Testis (tissue), 5 donors: ENCODE measurements at places on chromosomes 11 and 22.

DNA sequence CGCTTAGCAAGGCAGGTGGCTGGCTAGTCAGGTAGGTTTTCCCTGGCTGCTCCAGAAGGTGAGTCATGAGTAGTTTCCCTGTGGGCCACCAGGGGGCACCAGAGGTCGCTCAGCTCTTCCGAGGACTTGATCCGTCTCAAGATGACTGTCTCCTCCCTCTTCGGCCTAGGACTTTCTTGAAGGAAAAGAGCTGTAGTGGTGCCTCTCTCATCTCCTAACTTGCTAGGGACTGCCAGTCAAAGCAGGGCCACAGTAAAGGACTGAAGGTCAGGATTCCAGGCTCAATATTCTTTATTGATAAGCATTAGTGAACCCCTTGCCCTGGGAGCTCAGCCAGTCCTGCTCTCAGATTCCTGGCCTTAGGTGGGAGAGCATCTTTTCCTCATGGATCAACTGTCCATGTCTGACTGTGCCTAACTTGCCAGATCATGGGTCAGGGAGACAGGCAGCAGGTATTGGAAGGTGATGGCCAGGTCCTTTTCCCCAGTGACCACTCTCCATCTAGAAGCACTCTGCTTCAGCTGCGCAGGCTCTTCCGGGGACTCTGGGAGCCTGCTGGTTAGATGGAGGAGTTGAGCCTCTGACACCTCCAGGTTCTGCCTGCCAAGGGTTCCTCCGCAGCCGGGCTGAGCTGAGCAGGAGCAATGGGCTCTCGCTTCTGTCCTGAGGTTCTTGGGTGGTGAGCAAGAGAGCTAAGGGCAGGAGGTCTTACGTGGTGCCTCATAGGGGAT, 1.9 kb downstream of the POLD4 start:
- H3K27ac ChIP-seq, result no peak overlapping the region
- H3K4me1 ChIP-seq, result peaks cover 39% of the 10 kb centered on the region
- peak; percentile 62 for DNase-seq
- H3K27me3 ChIP-seq, result no peaks in the 10 kb centered on the region
- H3K4me3 ChIP-seq, result no peak overlapping the region

GRCh38 chr11:13291800-13292199, 14.2 kb downstream of the BMAL1 start:
- DNase-seq, result no peak
- H3K4me3 ChIP-seq, result no peak overlapping the region
- no peaks in the 10 kb centered on the region for H3K27me3 ChIP-seq
- H3K27ac ChIP-seq, result no peak overlapping the region
- H3K4me1 ChIP-seq, result no peaks in the 10 kb centered on the region

DNA sequence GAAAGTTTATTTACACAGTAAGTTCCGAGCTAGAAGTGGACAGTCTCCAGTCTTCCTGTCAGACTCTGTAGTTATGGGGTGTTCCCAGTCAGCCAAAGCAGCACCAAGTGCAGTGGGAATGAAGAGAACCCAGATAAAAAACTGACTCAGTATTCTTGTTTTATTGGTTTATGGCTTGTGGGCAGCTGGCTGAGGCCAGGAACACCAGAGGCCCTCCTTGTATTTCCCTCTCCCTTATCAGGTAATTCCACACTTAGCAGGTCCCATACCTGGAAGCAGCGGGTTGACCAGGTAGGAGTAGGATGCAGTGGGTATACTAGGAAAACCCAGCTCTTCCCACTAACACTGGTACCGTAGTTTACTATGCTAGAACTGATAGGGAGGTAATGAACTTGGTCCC, 3.5 kb upstream of the BACE1-AS start:
- no peak overlapping the region for H3K27ac ChIP-seq
- no peaks in the 10 kb centered on the region for H3K4me1 ChIP-seq
- no peak overlapping the region for H3K4me3 ChIP-seq
- H3K36me3 ChIP-seq, result no peaks in the 10 kb centered on the region
- no peaks in the 10 kb centered on the region for H3K27me3 ChIP-seq
- DNase-seq, result no peak

GRCh38 chr22:37186228-37186996, 1.6 kb downstream of the C1QTNF6 start:
- no peak overlapping the region for H3K4me3 ChIP-seq
- H3K36me3 ChIP-seq, result no peaks in the 10 kb centered on the region
- H3K4me1 ChIP-seq, result peaks cover 17% of the 10 kb centered on the region

DNA sequence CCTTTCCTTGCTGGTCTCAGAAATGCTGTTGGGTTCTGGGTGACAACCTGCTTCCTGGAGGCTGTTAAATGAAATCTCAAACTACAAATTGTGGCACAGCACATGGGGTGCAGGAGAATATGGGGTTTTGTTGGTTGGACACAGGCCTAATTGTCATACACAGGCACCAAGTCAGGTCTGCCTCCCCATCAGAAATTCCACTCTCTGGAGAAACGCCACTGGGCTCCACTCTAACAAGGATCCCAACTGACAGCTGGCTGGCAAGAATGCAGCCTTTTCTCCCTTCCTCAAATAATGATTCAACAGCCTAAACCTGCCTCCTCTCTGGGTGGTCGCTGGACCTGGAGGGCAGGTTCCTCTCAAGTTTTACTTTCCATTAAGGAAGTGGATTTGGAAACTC, 177.8 kb upstream of the NARS2 start:
- H3K4me1 ChIP-seq, result no peaks in the 10 kb centered on the region
- no peaks in the 10 kb centered on the region for H3K27me3 ChIP-seq
- no peak overlapping the region for H3K4me3 ChIP-seq
- H3K36me3 ChIP-seq, result no peaks in the 10 kb centered on the region
- DNase-seq, result no peak
